ENCODE measurements at places on chromosomes 13 and 19. TPM values are rescaled to one million over a fixed set of nuclear protein-coding genes. Genes with fewer than 3 reads are reported as not detected.

- no peak for DNase-seq
These were observed 8.6 kb upstream of the SERP2 start for GRCh38 chr13:44365008-44365407.

DNA sequence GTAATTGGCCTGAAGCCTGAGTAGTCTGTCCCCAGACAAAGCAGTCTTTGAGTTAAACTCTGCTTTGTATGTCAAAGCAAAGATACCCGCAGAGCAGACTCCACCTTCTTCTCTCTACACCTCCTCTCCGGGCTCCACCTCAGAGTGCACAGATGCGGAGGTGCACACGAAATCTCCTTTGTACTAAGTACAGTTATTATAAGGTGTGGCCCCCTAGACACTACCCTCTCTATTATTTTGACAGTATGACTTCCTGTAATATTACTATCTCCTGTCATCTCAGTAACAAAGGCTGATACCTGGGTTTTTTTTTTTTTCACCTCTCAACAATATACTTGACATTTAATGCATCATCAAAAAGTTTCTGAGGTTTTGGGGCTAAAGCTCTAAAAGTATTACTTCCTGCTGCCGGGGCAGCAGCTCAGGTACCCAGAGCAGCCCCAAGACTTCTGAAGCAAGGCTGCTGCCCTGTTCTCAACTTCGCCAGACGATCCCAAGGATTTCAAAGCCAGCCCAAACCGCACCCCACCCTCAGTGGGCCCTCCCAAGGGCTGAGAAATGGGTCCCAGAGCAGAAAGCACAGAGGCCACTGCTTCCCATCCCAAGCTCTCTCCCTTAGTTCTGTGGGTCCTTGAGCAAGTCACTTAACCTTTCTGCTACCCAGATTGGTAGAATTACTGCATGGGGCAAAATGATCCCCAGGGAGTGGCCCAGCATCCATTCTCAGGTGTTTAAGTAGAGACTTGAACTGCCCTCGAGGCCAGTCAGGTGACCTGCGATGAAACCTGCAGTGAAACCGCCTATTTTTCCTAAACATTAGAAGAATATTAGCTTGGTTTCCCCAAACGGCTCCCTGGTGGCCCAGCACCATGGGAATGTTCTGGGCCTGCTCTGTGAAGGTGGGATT lies 180.6 kb downstream of the FOXO1 start:
- DNase-seq = no peak

GRCh38 chr19:21256722-21257121 lies 72.5 kb downstream of the ZNF708 start:
- DNase-seq = no peak

- DNase-seq = no peak
These were observed 6.8 kb upstream of the PEPD start for GRCh38 chr19:33528404-33528803.

DNA sequence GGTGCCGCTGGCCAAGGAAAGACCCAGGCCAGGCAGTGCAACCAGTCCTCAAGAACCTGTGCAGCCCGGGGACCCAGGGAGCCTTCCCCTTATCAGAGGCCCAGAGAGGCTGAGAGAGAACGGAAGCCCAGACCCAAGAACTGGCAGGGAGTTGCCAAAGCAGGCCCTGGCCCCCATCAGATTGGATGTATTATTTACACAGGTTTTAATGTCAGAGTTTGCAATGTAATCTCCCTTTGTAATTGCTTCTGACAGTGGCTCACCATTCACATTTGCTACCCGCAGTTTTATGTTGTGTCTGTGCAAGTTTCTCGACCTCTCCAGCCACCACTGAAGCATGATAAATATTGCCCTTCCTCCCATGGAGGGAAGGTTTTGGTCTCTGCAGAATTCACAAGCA lies 660.9 kb downstream of the LIG4 start:
- no peak for DNase-seq

- DNase-seq = no peak
These were observed 1.6 kb upstream of the KLK10 start for GRCh38 chr19:51020988-51021651.

DNA sequence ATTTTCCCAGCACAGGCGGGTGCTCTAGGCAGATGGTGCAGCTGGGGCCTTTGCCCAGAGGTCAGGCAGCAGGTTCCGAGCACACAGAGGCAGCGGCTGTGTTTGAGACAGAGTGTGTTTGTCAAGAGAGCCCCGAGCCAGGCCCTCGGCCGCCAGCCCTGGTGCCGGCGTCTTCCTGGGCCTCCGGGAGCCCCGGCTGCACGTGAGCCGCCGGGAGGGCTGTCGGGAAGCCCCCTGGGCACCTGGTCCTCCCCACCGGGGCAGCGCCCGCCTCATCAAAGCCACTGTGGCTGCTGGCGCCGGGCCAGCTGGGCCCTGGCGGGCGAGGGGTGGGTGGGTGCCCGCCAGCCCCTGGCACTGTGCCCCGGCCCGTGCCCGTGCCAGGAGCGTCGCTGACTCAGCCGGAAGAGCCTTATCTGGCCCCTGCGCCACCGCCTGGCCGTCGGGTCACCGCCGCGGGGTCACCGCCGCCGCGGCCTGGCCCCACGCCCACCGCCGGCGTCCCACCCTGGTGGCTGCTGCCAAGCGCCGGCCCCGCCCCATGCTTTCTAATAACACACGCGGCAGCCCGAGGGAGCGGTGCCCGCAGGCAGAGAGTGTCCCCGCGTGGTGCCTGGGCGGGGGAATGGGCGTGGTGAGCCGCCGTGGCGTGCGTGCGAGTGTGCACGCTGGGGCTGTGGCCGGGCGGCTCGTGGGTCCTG lies 14.9 kb downstream of the ARID3A start:
- DNase-seq = peak; percentile 95

- DNase-seq = no peak
These were observed 122.8 kb upstream of the KLF12 start for GRCh38 chr13:74256969-74257368.

DNA sequence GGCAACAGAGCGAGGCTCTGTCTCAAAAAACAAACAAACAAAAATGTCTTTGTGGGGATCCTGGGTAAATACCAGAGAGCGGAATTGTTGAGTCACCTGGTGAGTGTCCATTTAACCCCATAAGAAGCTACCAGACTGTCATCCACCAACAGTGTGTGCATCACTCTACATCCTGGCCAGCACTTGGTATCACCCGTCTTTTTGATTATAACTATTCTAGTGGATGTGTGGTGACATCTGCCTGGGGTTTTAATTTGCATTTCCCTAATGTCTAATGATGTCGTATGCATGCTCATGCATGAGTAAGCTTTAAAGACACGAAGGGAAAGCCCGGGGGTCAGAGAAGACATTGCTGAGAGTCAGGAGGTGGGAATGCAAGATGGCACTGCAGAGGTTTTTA lies 126.7 kb upstream of the MRI1 start:
- peak; percentile 9 for DNase-seq

GRCh38 chr19:993361-993830 lies 6.8 kb upstream of the GRIN3B start:
- DNase-seq = no peak

- no peak for DNase-seq
These were observed 3.9 kb downstream of the COG3 start for GRCh38 chr13:45468635-45469034.

GRCh38 chr13:24716446-24716845 lies 36.2 kb downstream of the ATP12A start:
- no peak for DNase-seq

GRCh38 chr13:41182231-41182630 lies 12.1 kb downstream of the KBTBD7 start:
- no peak for DNase-seq

The ZNF575 gene
- total RNA-seq = 1.7 TPM

The KASH5 gene
- total RNA-seq = not detected

The NOVA2 gene
- total RNA-seq = 15.4 TPM

The LILRB4 gene
- 14.2 TPM for total RNA-seq

The TGDS gene
- 14.3 TPM for total RNA-seq

The NLRP7 gene
- not detected for total RNA-seq
